Fibroblast of lung (primary cell): ENCODE measurements at places on chromosomes 12 and 14. TPM values are rescaled to one million over a fixed set of nuclear protein-coding genes. Genes with fewer than 3 reads are reported as not detected.
A peak's percentile ranks its signal among the peaks of the same experiment; 100 is the strongest.

DNA sequence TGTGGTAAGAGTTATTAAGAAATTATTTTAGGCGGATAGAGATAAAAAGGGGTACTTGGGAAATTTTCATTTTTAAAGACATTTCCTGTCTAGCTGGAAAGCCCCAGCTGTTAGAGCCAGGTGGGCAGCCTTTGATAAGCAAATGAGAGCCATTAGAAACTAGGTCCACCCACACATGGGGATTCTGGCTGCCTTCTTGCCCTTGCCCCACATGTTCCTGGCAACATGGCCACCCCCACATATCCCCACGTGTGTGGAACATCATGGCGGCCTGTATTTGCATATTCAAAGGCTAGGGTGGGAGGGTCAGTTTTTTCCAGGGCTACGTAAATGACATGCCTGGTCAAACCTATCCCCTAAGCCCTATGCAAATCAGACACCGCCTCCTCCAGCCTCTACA lies 1382.1 kb downstream of the AACS start:
- no peak for DNase-seq

DNA sequence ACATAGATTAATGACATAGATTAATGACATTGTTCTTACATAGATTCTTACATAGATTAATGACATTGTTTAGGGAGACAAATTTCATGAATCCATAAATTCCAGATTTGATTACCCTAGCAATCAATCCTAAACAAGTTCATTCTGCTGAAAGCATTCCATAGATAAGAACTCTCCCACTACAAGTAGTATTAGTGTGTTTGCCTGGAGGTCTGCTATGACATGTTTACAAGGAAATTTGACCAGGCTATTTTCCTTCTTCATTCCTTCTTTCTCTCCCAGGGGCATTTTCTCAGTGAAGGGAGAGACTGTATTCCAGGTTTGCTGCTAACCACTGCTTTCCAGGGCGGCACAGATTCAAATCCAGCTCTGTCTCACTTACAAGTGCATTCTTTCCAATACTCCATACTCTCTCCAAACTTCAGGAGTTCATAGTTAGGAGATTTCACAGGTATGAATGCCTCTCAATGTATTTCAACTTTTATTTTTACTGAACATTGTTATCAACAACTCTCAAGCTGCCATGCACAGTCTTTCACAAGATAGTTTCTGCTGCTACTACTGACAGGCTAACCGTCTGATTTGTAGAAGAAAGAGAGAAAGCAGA lies 134.5 kb downstream of the SLC38A1 start:
- peak; percentile 13 for DNase-seq

DNA sequence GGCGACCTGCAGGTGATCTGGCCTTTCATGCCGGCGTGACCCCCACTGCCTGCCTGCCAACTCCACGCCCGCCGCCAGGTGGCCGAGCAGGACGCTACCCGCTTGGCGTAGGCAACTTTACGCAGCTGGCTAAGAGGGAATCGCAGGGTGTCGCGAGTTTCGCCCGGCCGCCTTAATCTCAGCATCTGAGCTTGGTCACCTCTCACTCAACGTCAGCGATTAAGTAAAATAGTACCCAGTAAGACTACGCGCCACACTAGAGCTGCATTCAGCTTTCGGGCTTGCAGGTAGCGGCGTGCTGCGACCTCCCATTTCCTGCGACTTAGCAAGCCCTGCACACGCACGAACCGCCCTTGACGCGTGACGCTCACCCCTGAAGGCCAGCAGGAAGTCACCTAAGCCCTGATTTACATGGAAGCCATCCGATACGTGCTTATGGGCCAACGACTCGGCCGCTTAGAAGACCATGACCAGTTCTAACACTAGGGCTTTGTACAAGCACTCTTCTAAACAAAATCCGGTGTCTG lies 33.2 kb downstream of the WBP11 start:
- DNase-seq = peak; percentile 76

The GRIP1 gene
- polyA plus RNA-seq = 0.11 and 0.12 TPM in 2 replicates

DNA sequence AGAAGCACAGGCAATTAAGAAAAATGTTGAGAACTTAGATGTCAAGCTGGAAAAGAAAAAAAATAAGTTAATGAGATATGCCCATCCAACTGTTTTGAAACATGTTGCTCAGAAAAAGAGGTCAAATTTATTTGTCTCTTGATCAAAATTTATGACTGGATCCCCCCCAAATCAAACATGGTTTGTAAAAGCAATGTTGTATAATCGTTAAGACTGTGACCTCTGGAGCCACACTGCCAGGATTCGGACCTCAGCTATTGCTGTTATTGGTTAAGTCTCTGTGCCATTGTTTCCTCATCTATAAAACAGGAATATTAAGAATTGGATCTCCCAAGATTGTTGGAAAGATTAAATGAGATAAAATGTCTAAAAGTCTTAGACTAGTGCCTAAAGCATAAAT lies 51.9 kb upstream of the LRRK2 start:
- no peak for DNase-seq

The VPS37B gene
- 25.6 and 34.4 TPM in 2 replicates for polyA plus RNA-seq

DNA sequence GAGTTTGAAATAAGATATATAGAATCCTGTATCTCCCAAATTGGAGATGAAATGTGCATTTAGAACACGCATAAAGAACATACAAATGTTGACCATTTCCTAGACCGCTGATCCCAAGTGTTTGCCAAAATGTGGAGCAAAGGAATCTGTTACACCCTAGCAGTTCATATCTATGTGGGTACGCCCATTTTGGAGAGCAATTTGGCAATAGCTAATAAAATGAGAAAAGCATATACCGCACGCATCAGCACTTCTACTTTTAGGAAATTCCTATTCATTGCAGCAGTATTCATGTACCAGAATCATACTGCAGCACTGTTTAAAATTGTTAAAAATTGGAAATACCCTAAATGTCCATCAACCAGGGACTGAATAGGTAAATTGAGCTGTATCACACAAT lies 937.8 kb downstream of the BCL11B start:
- DNase-seq = no peak

- DNase-seq = peak; percentile 36
Observed at GRCh38 chr12:69508091-69508490, 37.9 kb downstream of the FRS2 start.

- DNase-seq = peak; percentile 81
Observed at GRCh38 chr14:51182131-51182565, 57.9 kb upstream of the TMX1 start.

The FITM1 gene
- polyA plus RNA-seq = not detected in 2 replicates

The DIO3 gene
- polyA plus RNA-seq = not detected in 2 replicates

DNA sequence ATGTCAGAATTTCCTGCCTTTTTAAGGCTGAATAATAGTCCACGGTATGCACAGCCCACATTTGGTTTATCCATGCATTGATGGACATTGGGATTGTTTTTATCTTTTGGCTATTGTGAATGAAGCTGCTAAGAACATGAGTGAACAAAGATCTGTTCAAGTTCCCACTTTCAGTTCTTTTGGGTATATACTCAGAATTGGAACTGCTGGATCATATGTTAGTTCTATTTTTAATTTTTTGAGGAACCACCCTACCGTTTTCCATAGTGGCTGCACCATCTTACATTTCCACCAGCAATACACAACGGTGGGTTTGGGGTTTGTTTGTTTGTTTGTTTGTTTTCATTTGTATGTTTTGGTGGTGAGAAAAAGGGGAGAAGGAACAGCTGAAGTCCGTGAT lies 6.4 kb downstream of the GPR68 start:
- DNase-seq = no peak

DNA sequence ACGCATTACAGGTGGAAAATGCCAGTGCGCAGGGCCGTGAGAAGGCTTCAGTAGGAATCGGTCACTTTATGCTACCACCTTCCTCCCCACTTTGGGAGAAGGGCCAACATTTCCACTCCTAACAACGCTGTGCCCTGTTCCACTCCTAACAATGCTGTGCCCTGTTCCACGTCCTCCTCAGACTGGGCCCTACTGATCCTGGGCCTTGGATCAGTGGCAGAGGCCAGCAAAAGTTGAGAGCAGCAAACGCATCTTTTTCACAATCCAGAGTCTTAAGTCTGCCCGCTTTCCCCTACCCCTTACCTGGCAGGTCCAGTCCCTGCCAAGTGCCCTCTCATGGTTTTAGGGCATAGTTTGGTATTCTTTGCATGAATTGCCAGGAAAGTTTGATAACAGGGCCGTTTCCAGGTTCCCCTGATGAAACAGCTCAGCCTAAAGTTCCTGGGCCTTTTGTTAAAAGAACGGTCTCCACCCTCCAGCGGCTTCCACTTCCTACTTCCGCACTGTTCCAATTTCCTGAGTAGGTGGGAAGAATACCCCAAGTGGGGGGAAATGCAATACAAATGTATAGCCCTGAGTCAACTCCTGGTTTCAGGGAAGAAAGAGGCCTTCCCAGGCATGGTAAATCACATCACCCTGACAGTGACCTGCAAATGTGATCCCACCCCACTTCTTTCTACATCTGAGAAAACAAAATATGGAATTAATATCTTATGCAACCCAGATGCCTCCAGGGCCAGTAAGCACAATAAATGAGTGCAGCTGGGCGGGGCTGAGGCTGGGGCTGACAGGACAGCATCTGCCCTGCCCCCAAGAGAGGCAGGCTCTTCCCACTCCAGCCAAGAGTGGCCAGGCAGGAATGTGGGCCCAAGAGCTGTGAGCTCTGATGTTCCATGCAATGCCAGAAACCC lies 15.0 kb downstream of the KCTD10 start:
- DNase-seq = peak; percentile 96

DNA sequence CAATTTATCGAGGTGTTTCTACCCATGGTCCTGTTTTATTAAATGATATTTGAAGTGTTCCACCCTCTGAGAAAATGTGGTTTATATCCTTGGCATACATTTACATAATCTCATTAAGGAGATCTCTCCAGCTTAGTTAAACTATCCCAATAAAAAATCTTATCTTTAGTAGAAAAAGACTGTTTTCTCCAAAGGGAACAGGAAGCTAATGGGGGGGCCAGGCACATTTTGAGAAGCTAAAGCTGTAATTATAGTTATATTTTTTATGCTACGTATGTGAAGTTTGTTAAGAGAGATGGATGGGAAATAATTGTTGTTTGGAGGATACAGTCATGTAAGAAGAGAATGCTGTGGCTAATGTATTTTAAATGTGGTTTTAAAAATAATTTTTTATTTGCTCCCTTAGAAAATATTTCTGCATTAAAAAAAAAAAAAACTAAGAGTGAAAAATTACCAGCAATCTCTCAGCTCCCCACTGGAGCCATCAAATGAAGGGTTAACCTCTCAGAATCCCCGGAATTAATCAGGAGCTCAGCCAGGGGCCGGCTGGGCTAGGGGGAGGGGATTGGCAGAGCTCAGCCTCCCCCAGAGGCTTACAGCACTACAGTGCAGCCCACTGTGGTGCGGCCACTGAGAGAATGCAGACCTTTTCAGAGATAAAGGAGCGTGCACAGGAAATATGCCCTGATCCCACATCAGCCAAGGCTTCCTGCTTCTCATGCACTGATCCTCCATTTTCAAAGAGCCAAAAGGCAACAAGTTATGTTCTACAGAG lies 185.8 kb downstream of the EGLN3 start:
- DNase-seq = no peak

GRCh38 chr14:84750284-84750683 lies 779.7 kb upstream of the FLRT2 start:
- no peak for DNase-seq

The ATL1 gene
- polyA plus RNA-seq = 14.3 and 14.9 TPM in 2 replicates

The KLRD1 gene
- polyA plus RNA-seq = under 0.01 and 0.06 TPM in 2 replicates

- peak; percentile 96 for DNase-seq
Observed at GRCh38 chr14:65361920-65362319, 50.6 kb upstream of the FUT8 start.

GRCh38 chr14:70567791-70568190 lies 32.7 kb downstream of the MED6 start:
- DNase-seq = peak; percentile 28

The TOX4 gene
- polyA plus RNA-seq = 86.1 and 92.5 TPM in 2 replicates

The KCNK10 gene
- polyA plus RNA-seq = not detected in 2 replicates

The FAM186B gene
- 0.10 and 0.11 TPM in 2 replicates for polyA plus RNA-seq

DNA sequence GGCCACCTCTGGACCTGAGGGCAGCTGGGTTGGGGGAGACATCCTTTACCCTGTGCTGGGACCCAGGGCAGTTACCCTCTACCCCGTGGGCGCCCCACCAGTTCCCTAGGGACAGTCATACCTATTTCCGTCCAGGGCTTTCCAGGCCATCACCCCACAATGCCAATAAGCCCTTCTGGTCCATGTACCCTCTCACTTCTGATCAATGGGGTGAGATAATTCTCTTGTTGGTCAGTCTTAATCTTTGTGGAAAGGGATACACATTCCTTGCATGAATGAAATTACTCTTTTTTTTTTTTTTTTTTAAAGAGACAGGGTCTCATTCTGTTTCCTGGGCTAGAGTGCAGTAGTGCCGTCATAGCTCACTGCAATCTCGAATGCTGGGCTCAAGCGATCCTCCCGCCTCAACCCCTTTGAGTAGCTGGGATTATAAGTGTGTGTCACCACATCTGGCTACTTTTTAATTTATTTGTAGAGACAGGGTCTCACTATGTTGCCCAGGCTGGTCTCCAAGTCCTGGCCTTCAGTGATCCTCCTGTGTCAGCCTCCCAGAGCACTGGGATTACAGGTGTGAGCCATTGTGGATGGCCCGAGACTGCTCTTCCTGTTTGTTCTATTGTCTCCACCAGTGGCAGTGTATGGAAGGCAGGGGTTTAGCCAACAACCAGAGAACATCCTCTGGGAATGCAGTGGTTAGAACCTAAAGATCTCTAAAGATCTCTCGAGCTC lies 46.3 kb upstream of the STON2 start:
- DNase-seq = peak; percentile 38

The HCAR2 gene
- polyA plus RNA-seq = not detected in 2 replicates

The KLRC1 gene
- not detected in 2 replicates for polyA plus RNA-seq

GRCh38 chr14:99754141-99755067 lies 38.8 kb upstream of the EML1 start:
- DNase-seq = no peak

The COX8C gene
- polyA plus RNA-seq = not detected in 2 replicates

The ACSM4 gene
- not detected in 2 replicates for polyA plus RNA-seq

The DCN gene
- polyA plus RNA-seq = 2,179 and 4,941 TPM in 2 replicates

DNA sequence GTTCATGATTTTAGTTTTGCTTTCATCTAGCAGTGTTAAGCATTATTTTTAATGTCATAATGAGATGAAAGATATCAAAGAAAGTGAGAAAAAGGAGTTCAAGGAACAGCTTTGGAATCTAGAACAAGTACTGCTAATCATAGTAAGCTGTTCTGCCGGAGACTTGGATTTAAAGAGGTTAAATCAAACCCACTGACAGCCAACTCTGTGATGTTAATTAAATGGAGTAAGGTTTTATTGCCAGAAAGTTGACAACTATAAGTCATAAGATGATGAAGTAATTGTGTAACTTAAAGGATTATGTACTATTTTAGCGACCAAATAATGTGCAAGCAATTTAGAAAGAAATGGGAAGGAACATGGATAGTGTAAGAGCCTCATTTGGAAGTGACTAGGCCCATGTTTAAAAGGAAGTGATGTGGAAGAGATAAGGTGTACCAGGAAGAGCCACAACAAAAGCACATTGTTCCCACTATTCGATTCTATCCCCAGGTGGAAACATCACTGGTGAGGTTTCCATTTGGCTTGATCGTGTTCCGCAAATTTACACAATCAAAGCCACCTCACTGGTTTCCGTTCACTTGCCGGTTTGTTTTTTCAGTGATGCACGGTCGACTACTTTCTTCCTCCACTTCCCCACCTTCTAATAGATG lies 388.5 kb downstream of the PAWR start:
- DNase-seq = no peak

The SIX4 gene
- polyA plus RNA-seq = 9.1 and 9.8 TPM in 2 replicates

The ZNF219 gene
- polyA plus RNA-seq = 2.2 and 2.4 TPM in 2 replicates

The GTF2A1 gene
- polyA plus RNA-seq = 23.2 and 25.0 TPM in 2 replicates
